ENCODE measurements at places on chromosomes 12 and 14. TPM values are rescaled to one million over a fixed set of nuclear protein-coding genes. Genes with fewer than 3 reads are reported as not detected.

The SLC4A8 gene
- total RNA-seq, result 3.1 TPM

The PMCH gene
- not detected for total RNA-seq

The TAS2R50 gene
- 0.75 TPM for total RNA-seq

The EPYC gene
- total RNA-seq, result not detected

The MOAP1 gene
- 13.8 TPM for total RNA-seq

The HOXC12 gene
- total RNA-seq, result 0.38 TPM

The FGD4 gene
- 8.1 TPM for total RNA-seq

The RHOJ gene
- total RNA-seq, result not detected

The MMP17 gene
- total RNA-seq, result 33.1 TPM

The NRXN3 gene
- not detected for total RNA-seq

The OSGEP gene
- 61.1 TPM for total RNA-seq

The RERGL gene
- total RNA-seq, result not detected

The LTBP2 gene
- total RNA-seq, result 211 TPM

The TRPV4 gene
- not detected for total RNA-seq

The FOXM1 gene
- 81.3 TPM for total RNA-seq

The LRRC9 gene
- not detected for total RNA-seq

The SYNDIG1L gene
- total RNA-seq, result not detected

The ACSS3 gene
- 6.8 TPM for total RNA-seq

The CACNB3 gene
- 29.4 TPM for total RNA-seq

All from LHCN-M2 (cell line).